ENCODE measurements at places on chromosomes 1 and 21. TPM values are rescaled to one million over a fixed set of nuclear protein-coding genes. Genes with fewer than 3 reads are reported as not detected.

DNA sequence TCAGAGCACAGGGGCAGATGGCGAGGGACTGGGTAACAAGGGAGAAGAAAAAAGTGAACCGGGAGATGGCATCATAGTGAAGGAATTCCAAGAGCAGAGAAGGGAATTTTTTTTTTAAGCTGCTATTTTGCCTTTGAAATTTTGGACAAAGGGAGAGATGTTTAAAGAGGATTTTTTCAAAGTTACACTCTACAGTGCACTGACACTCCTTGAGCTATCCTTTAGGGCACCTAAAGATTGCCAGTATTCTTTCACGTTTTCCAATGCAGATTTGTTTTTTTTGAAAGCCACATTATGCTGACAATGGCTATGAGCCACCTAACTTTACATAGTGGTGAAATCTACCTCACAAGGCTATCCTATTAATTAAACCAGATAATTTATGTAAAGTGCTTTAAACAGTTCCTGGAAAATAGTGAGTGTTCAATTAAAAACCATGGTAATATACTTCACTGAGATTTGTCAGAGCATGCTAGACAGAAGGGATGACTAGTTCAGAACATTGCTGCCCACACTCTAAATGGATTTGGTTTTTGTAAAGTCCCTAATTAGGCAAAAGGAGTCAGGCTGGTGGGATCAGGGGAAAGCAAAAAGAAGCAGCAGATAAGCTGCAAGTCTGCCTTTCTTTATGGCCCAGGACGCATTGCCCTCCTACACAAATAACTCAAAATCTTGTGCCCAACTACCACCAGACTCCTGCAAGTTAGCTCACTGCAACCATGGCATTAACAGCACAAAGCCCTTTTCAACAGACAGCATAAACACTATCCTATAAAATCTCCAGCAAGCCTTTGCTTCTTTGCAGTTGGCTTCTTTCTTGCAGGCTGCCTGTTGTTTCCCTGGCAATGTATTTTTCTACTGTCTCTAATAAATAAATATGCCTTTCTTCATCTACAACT is 53.9 kb downstream of the PRDX6 start:
- no peak for DNase-seq

DNA sequence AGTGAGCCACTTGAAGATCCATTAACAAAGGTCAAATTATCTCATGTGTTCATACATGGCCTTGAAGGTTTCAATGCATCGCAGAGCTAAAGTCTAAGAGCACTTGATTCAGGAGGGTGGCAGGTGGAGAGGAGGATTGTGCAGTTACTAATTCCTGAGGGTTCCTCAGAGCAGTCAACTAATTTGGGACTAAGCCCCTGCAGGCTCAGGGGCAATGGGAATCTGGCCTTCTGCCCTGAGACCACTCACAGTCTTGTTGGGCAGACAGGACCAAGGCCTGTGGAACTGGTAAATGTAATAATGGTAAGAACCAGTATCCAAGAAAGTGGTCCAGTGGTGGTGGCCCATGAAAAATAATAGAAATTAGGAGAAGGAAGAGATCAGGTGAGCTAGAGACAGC is 127.4 kb upstream of the HMGB4 start:
- no peak for DNase-seq

DNA sequence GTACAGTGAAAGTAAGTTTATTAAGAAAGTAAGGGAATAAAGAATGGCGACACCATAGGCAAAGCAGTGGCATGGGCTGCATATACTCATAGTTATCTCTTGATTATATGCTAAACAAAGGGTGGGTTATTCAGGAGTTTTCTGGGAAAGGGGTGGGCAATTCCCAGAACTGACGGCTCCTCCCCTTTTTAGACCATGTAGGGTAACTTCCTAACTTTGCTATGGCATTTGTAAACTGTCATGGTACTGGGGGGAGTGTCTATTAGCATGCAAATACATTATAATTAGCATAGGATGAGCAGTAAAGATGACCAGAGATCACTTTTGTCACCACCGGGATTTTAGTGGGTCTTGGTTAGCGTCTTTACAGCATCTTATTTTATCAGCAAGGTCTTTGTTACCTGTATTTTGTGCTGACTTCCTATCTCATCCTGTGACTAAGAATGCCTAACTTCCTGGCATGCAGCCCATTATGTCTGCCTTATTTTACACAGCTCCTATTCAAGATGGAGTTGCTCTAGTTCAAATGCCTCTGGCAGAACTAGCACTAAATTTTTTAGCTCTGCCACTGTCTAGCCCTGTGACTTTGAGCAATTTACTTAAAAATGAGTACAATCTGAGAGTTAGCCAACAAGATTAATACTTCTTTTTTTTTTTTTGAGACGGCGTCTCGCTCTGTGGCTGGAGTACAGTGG is 110.3 kb upstream of the PALMD start:
- no peak for DNase-seq

DNA sequence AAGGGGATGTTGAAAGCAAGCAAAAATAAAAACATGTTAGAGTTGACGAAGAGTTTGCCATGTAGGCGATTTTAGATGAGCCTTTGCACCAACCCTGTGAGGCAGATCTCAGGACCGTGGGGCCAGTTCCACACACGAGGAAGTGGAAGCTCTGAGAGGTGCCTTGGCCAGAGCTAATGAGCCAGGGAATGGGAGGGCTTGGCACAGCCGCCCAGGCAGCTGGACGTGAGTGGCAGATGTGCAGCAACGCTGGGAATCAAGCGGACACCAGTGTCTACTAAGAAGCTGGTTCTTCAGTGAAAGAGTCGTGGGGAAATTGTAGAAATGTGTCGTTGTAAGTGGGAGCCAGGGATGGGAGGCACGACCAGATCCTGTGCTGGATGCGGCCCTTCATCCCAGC is 58.9 kb upstream of the COL6A1 start:
- no peak for DNase-seq

- DNase-seq = no peak
Observed at GRCh38 chr1:43711524-43712386, 4.4 kb downstream of the ST3GAL3 start.

GRCh38 chr1:65260851-65261473 is 48.4 kb upstream of the DNAJC6 start:
- no peak for DNase-seq

OLFM3 gene
- polyA plus RNA-seq = not detected

LRRIQ3 gene
- 2.1 TPM for polyA plus RNA-seq

HORMAD1 gene
- not detected for polyA plus RNA-seq

C1orf146 gene
- not detected for polyA plus RNA-seq

Measured in cardiac muscle cell (in vitro differentiated cells and primary cell).